Fibroblast of skin of right biceps (primary cell): ENCODE measurements at places on chromosomes 7 and 10.

DNA sequence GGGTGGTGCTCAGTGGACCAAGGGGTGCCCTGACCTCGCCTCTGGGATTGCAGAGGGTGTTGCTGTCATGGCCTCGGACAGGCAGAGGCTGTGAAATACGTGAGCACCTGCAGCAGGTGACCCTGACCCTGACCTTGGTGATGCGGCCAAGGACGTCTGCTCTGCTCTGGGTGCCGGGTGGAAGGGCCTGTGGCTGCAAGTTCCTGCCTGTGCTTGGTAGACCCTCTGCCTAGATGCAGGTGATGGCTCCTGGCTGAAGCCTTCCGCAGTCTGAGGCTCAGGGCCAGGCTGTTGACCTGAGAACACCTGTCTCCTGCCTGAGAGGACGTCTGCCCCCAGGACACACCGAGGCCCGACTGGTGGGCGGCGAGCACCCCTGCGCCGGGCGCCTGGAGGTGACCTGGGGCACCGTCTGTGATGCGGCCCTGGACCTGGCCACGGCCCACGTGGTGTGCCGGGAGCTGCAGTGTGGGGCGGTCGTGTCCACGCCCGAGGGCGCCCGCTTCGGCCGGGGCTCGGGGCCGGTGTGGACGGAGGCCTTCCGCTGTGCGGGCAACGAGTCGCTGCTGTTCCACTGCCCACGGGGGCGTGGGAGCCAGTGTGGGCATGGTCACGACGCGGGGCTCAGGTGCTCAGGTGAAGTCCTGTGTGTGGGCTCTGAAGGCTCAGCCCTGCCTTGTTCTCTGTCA, 4.4 kb downstream of the SCART1 start:
- DNase-seq, result no peak

GRCh38 chr10:28575852-28576251, 42.9 kb downstream of the WAC start:
- no peak for DNase-seq

DNA sequence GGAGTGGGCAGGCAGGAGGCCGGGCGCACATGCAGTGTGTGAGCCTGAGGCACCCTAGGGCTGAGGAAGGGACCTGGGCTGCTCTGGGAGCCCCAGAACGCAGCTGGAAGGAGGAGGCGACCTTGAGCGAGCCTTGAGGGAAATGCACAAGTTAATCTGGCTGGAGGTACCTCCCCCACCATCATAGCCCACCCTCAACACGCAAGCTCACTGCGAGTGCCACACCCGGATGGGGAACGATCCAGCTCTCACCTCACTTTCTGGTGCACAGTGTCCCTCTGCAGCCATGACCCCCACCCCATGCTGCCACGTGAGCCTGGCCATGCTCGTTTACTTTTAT, 162.4 kb upstream of the PPP2R2D start:
- no peak for DNase-seq

- DNase-seq, result no peak
These were observed 52.8 kb upstream of the PDLIM1 start for GRCh38 chr10:95343573-95343972.

GRCh38 chr7:27165089-27165995, at the start of gene HOXA9:
Gene HOXA9 (minus strand): TSS chr7:27165537. CDS start chr7:27165457, 80 bp downstream.
- peak; percentile 96 for DNase-seq

DNA sequence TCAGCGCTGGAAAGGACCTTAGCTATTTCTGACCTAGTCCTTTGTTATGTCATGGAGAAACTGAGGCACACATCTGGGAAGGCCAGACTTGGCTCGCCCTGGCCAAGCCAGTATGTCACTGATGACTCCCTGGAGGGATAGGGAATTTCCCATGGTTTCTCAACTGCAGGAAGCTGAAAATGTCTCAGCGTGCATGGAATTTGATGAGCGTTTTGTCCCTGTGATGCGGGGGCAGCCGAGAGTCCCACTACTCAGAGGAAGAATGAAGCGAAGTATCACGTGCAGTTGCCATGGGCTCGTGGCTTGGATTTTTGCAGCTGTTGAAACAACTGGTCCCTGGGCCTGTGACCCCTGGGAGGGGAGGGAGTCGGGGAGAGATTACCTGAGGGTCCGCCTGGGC, 44.8 kb downstream of the CLIP2 start:
- peak; percentile 78 for DNase-seq

- DNase-seq, result no peak
These were observed 11.0 kb upstream of the ADD3 start for GRCh38 chr10:109996766-109997171.

DNA sequence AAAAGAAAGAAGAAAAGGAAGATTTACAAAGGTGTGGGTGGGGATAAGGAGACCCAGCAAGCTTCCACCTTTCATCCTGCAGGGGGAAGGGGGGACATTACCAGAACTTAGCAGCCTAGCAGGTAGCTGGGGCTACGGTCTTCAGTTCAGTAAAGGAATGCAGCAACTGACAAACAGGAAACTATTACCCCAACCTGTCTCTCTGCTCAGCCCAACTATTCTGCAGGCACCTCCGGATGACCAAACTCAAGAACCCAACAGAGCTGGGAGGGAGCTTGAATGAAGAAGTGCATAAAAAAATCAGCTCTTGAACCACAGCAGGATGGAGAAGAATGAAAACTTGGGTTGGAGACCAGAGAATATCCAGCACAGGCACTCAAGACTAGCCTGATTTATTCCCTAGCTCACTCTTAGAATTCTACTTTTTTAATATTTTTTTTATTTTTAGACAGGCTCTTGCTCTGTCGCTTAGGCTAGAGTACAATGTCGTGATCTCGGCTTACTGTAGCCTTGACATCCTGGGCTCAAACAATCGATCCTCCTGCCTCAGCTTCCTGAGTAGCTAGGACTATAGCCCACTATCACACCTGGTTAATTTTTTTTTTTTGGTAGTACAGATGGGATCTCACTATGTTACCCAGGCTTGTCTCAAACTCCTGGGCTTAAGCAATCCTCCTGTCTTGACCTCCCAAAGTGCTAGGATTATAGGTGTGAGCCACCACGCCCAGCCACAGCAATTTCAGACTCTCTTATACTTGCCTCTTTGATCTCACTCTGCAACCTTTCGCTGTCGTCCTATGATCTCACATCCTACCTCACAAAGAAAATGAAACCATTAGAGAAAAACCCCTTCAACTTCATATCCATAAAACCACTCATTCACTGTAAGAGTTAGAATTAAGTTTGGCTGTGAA, 18.5 kb upstream of the C10orf67 start:
- DNase-seq, result no peak

- DNase-seq, result no peak
These were observed 73.9 kb downstream of the NRP1 start for GRCh38 chr10:33260403-33261149.

- DNase-seq, result no peak
These were observed 2.7 kb downstream of the HOXA11 start for GRCh38 chr7:27182285-27182841.

DNA sequence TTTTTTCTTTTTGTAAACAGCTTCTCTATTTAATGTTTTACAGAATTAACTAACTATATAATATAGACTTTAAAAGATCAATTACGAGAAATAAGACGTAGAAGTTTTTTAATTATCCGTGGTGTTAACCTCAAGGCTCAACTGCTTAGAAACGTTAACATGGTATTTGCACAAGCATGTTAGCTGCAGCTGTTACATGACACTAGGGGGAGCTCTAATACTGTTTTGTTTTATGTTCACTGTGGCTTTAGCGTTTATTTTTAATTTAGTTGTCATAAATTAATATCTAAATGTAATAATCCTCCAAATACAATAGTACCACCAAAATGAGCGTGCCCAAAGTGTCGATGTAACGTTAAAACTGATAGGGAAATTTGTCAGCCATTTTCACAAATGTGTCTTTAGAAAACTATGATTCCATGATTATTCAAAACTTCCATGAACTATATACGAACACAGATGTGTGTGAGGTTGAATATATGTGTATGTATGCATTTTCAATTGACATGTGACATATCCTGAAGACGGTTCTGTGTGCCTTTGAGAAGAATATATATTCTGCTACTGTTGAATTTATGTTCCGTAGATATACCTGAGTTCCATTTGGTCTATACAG, 828.8 kb upstream of the MBL2 start:
- DNase-seq, result peak; percentile 17

GRCh38 chr10:25766687-25767221, 167.3 kb upstream of the MYO3A start:
- DNase-seq, result no peak

- no peak for DNase-seq
These were observed 199.2 kb upstream of the MAGI2 start for GRCh38 chr7:79652619-79653018.

DNA sequence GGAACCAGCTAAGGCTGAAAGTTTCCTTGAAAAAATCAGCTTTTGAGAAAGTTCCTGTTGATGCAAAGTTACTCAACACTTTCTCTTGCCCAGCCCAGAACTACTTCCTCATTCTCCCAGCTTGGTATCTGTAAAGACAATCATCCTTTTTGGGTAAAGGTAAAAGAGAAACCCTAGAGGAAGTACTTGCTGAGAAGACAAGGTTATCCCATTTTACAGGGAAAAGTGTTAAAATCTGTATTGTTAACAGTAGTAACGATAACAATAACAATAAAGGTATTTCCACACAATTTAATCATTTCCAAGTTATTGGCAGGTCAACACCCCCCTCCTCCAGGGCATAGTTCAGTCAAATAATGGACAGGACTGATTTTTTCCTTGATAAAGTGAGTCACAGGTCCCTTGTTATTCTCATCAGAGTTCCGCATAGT, 2.4 kb downstream of the ALOX5 start:
- DNase-seq, result no peak

- DNase-seq, result no peak
These were observed 86.5 kb downstream of the TMEM178B start for GRCh38 chr7:141160246-141160860.

GRCh38 chr7:156764766-156765165, 124.2 kb downstream of the RNF32 start:
- DNase-seq, result no peak

- peak; percentile 59 for DNase-seq
These were observed 269.3 kb downstream of the BICC1 start for GRCh38 chr10:58781873-58782488.

DNA sequence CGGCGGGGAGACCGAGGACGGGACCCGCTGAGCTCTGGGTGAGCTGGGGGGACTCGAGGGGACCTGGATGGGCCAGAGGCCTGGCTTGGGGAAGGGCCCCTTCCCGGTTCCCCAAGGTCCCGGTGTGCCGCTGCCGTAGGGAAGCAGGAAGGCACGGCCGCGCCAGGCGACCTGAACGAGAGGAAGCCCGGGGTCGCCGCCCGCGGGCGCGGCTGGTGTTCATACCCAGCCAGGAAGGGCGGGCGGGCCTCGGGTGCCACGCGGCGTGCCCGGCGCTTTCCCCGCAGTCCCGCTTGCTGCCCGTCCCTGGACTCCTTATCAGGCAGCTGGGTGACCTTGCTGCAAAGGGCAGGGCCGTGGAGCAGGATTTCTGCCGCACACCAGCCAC, 38.0 kb downstream of the ZNF777 start:
- no peak for DNase-seq

- peak; percentile 91 for DNase-seq
These were observed 14.8 kb upstream of the MMD2 start for GRCh38 chr7:4973728-4974198.

- no peak for DNase-seq
These were observed 8.5 kb upstream of the CDH23 start for GRCh38 chr10:71388171-71388570.

- no peak for DNase-seq
These were observed 47.9 kb downstream of the TBATA start for GRCh38 chr10:70737250-70737649.

DNA sequence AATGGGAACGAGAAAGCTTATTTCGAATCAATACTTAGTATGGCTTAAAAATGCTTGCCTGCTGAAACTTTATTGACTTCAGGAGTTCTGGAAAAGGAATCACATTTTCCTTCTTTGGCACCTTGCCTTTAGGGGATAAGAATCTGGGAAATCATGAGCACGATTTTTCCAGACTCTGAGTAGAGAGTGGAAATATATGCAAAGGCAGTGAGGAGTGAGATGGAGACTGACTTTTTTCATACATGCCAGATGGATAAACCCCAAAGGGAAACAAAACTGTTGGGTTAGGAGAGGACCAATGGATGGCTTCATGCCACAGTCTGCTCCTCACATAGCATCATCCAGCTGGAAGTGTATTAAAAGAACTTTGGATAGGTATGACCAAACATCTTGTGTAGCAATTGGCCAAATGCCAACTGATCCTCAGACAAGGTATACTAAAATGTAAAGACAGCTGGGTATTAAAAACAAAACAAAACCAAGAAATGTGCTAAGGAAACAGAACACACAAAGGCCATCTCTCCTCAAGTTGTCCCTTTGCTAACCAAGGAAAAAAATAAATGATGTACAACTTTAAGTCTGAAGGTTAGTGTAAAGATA, 1.7 kb downstream of the COL28A1 start:
- no peak for DNase-seq

- no peak for DNase-seq
These were observed 4.8 kb upstream of the AASS start for GRCh38 chr7:122148878-122149277.

GRCh38 chr10:132721725-132722124, 64.2 kb downstream of the NKX6-2 start:
- no peak for DNase-seq

DNA sequence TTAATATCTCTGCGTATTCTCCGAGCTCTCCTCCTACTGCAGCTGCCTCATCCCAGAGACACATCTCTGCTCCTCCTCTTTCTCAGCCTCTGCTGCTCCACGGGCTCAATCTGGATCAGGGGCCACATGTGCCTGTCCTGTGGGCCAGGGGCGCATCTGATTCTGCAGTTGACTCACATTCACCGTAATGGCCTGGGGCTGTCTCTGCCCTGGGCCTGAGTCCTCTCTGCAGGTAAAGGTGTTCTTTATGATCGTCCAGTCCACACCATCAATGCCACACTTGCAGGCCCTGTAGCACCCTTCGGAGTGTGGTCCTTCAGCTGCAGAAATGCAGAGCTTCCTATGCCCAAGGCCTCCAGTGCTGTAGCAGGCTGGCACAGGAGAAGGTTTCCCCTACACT, 154.5 kb downstream of the OAT start:
- DNase-seq, result no peak

- peak; percentile 24 for DNase-seq
These were observed 10.5 kb upstream of the CRPPA start for GRCh38 chr7:16431646-16432424.

- no peak for DNase-seq
These were observed 411.0 kb upstream of the DPP6 start for GRCh38 chr7:153641199-153641598.

DNA sequence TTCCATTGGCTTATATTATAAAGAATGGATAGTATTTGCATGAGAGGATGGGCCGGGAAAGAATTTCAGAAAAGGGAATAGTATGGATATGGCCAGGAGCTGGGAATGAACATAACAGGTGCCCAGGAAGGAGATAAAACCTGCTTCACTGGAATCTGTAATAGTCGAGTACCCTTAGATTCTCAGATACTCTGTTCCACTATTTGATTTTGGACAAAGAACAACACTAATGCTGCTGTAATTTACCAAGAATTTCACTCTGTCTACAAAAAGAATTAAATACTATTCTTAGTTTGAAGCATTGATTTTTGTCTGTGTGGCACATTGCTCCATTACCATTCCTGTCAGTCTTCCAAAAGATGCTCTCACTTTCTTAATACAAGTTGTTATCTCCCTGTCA, 718.2 kb upstream of the LRRN3 start:
- DNase-seq, result no peak
